ENCODE measurements at places on chromosomes 2 and 18. TPM values are rescaled to one million over a fixed set of nuclear protein-coding genes. Genes with fewer than 3 reads are reported as not detected.

The SCTR gene
- not detected for total RNA-seq

The ACTG2 gene
- 0.21 TPM for total RNA-seq

The NIFK gene
- 84.4 TPM for total RNA-seq

The CD207 gene
- not detected for total RNA-seq

The UGT1A4 gene
- total RNA-seq, result 1.8 TPM

The ACADL gene
- 1.00 TPM for total RNA-seq

The NEU2 gene
- total RNA-seq, result not detected

The SERPINB8 gene
- total RNA-seq, result 41.0 TPM

The SH3RF3 gene
- under 0.01 TPM for total RNA-seq

The EVX2 gene
- total RNA-seq, result not detected

The ITGB6 gene
- 414 TPM for total RNA-seq

The CFAP65 gene
- not detected for total RNA-seq

Data from nasal cavity respiratory epithelium epithelial cell of viscerocranial mucosa (primary cell).